GM12864 (cell line): ENCODE measurements at places on chromosomes 7 and 10.

DNA sequence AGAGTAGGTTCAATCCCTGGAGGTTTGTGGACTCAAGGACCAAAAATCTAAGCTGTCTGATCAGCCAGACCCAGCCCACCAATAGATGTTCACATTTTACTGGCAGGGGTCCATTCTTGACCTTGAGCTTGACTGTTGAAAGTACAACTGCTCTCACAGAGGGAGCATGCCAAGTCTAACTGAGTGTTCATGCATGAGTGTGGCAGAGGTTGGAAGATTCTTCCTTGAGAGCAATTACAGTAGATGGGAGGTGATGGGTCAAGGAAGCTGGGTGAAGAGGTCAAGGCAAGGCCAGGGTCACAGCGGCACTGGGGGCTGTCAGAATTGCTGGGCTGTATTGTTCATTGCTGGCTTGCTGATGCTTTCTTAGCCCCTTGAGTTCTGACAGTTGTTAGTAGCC, 202.8 kb upstream of the SVIL start:
- DNase-seq = no peak

DNA sequence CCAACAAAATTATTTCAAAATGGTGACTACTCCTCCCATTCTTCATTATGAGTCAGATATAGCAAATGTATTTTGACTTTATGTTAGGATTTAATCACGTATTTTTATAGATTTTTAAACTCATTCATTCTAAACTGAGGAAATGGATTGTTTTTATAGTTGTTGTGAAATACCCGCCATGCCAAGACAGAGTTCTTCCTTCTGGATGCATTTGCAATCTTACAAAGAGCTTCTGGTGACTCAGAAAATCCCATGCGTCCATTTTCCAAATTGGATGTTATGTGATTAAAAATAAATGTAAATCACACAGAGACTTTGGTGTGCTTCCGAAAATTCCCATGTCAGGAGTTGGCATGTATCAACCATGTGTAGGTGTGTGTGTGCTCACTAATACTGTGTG, 179.3 kb downstream of the TRIL start:
- no peak for DNase-seq

DNA sequence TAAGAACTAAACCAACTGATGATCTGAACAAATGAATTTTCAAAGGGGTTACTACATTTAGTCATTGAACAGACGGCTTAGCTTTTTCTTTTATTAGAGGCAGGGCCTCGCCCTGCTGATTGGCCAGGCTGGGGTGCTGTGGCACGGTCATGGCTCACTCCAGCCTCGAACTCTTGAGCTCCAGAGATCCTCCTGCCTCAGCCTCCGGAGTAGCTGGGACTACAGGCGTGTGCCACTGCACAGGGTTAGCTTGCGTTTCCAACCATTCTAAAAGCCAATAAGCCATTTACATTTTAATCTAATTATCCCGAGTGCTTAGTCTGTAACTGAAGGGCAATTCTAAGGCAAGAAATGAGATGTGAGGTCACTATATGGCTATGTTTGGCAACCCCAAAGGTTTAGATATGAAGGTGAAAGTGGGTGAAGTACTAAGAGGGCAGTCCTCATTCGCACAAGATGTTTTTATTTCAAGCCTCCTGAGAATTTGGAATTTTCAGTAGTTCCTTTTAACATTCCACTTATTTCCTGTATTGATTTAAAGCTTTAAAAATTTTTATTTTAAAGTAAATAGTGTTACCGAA, 1.6 kb upstream of the CDK13 start:
- DNase-seq = no peak

DNA sequence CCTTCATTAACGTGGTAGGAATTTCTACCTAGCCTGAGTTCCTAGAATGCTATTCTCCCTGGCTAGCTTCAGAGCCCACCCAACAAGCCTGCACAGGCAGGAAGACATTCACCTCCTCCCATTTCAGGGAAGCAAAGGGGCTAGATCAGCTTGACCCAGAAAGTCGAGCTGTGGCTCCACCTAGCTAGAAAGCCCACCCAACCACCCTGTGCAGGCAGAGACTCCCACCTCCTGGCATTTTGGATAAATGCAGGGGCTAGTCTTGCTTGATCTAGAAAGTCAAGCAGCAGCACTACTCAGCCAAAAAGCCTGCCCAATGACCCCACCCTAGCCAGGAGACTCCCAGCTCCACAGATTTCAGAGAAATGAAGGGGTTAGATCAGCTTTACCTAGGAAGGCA, 479.5 kb downstream of the SDK1 start:
- no peak for DNase-seq

- no peak for DNase-seq
These were observed 23.3 kb downstream of the SFRP4 start for GRCh38 chr7:37893359-37893758.

- DNase-seq = no peak
These were observed 648.6 kb upstream of the CELF2 start for GRCh38 chr10:10368951-10369576.

- no peak for DNase-seq
These were observed 2.3 kb upstream of the TMEM184A start for GRCh38 chr7:1558181-1558811.

- no peak for DNase-seq
These were observed 16.5 kb upstream of the PRKAG2 start for GRCh38 chr7:151893405-151893923.

DNA sequence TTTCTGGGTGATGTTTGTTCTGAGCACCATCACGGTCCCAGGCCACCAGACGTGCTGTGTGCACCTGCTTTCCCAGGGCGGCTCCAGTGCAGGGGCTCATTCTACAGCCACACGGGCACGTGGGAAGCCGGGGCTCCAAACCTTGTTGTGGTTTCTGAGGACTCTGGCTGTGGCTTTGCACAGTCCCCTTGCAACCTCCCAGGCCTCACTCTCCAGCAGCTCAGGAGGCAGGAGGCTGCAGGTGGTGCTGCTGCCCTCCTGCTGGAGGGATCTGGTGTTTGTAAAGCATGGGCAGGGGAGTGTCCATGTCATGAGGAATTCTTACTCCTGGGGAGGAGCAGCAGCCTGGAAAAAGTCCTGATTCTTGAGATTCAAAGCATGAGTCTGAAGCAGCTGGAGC, 54.3 kb downstream of the INSYN2A start:
- DNase-seq = no peak

DNA sequence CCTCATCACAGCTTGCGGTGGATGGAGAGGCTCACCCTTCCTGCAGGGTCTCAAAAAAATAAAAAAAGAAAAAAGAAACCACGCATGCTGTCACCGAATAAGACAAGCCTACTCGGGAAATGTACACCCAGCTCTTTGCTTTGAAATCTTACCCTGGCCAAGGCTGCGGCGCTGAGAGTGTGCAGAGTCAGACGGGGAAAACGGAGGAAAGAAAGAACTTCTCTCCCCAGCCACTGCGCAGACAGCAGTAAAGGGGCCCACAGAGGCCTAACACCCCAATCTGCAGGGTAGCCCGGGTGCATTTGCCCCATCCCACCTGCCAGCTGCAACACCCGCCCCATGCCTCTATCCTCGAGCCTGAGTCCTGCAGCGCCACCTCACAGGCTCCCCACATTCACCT, 14.8 kb downstream of the SLIT1 start:
- DNase-seq = no peak

- DNase-seq = no peak
These were observed 11.0 kb upstream of the ZNF22 start for GRCh38 chr10:44989597-44990301.

DNA sequence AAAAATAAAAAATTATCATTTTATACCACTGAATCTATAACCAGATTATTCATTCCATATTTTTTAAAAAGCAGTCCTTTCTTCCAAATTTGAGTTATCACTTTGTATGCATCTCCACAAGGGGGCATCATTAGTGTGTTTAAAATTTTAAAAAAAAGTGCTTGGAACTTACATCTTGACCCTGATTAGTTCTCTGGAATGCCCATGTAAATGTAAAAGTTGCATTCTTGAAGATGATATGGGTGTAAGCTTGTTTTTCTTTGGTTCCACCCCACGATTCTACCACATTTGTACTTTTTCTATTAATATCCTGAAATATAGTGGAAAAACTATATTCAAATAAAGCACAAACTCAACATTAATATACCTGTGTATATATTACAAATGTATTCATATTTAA, 144.9 kb downstream of the ELAPOR2 start:
- no peak for DNase-seq

DNA sequence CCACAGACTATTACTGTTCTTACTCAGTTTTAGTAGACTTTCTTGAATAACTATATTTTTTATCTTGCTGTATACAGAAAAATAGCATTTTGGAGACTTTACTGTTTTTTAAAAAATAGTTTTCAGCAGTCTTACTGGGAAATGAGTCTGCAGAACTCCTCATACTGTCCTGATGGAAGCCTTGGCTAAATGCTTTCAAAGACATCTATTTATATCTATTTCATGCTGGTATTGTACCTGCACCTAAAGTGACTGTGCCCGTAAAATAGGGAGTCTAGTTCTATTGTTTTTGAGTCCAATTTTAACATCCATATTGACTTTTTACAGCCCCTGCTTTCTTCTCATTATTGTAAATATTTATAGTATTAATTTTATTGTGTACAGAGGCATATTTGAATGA, 288.6 kb upstream of the CDC14C start:
- DNase-seq = no peak

DNA sequence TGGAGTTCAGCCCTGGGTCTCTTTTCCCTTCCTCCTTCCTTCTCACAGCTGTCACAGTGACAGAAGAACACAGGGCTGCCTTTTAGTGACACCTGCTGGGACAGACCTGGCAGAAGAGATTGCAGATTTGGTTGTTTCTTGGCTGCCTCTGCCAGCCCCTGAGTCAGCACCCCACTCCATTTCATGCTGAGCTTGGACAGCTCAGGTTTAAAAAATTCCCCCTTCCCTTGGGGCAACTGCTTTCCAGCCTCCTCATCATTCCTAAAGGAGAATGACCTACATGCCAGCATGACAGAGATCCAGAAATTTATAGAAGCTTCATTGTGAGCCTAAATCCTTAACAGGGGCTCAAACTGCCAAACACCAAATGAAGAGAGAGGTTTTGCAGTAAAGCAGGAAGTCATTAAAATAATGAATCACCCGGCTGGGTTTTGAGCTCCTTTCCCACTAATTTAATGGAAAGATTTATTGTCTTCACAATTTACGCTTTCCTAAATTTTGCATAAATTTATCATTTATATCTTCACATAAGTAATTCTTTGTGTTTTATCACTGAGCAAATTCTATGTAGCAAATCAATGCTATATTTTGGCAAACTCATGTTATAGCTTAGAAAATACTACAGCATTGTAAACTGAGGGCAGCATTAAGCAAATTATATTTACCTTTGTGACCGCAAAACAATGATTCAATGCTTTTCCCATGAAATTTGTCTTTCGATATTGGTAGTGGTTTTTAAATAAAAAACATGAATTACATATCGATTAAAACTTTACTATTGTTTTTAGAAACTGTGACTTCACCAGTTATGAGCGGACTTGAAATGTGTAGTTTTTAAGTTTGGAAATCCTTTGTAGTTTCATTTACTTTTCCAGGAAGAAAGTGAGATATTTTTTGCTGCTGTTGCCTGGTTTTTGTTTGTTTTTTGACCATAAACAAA, 399.5 kb upstream of the ANKRD30A start:
- DNase-seq = no peak

- no peak for DNase-seq
These were observed 34.3 kb upstream of the SMC3 start for GRCh38 chr10:110533149-110533548.

DNA sequence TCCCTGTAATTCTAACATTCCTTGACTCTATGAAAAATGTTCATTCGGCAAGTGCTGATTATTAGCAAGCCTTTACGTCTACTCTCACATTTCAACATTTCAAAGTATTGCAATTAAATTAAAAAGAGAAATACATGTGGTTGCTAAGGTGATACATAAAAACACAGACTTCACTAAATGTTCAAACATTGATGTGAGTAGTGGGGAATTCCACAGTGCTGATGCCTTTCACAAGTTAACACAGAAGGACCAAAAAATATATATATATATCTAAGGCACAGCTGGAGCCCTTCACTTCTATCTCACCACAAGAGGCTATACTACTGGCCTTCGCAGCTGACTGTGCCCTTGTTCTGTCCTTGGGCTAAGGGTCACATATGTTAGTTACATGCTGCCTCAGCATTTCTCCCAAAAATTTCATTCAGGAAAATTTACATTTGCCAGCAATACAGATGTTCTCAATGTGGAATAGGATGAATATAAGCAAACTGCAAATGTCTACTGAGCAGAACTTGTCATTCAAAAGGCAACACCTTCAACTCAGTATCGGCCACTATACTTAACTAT, 13.9 kb downstream of the CTTNBP2 start:
- DNase-seq = no peak

DNA sequence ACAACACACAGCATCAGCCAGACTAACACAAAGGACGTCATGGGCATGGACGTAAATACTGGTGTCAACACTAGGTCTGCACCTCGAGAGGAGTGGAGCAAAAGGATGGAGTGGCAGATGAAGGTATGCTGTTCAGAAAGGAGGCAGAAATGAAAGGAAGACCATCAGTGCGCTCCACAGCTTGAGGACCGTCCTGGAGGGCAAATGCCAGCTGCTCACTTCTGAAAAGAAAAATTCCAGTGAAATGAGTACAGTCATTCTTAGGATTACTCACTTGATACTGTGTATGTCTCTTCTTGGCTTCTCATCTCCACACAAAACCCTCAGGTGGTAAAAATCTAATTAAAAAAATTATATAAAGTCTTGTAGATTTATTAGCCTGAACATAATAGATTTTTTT, 44.8 kb downstream of the EGFR start:
- DNase-seq = no peak

DNA sequence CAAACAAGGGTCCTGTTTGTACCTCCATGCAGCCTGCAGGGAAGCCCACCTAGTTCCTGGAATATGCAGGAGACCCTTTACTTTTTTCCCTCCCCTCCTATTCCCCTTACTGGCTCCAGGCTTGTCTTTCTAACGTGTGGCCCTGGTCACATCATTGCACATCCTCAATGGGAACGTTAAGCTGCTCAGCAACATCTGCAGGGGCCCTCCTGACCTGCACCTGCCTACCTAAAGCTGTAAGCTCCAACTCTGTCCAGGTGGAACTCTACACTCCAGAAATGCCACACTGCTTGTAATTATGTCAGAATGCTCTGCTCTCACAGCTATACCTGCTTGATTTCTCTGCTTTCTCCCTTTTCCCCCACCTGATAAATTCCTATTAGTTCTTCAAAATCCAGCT, 72.1 kb downstream of the ARMC3 start:
- no peak for DNase-seq
